Activated CD8-positive, alpha-beta memory T cell treated with anti-CD3 and anti-CD28 coated beads, Interleukin-2, amount 10 ng/mL, durations not matched to agents 7 days and 5 days (primary cell): ENCODE measurements at places on chromosomes 3 and 15. TPM values are rescaled to one million over a fixed set of nuclear protein-coding genes. Genes with fewer than 3 reads are reported as not detected.

CD86 gene
- 23.4 TPM for total RNA-seq

PCOLCE2 gene
- not detected for total RNA-seq

- no peak overlapping the region for H3K4me3 ChIP-seq
- H3K27ac ChIP-seq, result no peak overlapping the region
- no peaks in the 10 kb centered on the region for H3K4me1 ChIP-seq
- no peak for DNase-seq
- H3K36me3 ChIP-seq, result peaks cover 31% of the 10 kb centered on the region
Observed at GRCh38 chr15:65659502-65660052, 37.8 kb downstream of the SLC24A1 start.

- H3K4me1 ChIP-seq, result peaks cover 55% of the 10 kb centered on the region
- no peak overlapping the region for H3K4me3 ChIP-seq
- no peak overlapping the region for H3K27ac ChIP-seq
- H3K27me3 ChIP-seq, result no peaks in the 10 kb centered on the region
Observed at GRCh38 chr3:56858331-56858730, 56.6 kb upstream of the ARHGEF3 start.

- peaks cover 21% of the 10 kb centered on the region for H3K4me1 ChIP-seq
- no peak overlapping the region for H3K4me3 ChIP-seq
- no peak overlapping the region for H3K27ac ChIP-seq
- no peaks in the 10 kb centered on the region for H3K36me3 ChIP-seq
- DNase-seq, result no peak
Observed at GRCh38 chr15:76056931-76057330, 2.9 kb upstream of the TMEM266 start.
